Bone marrow (tissue), 2 donors: ENCODE measurements at places on chromosomes 5 and 9.

GRCh38 chr9:115373000-115373709 is 255.2 kb upstream of the TNC start:
- no peak for DNase-seq

GRCh38 chr9:123998970-123999621 is 12.5 kb upstream of the LHX2 start:
- DNase-seq: no peak

DNA sequence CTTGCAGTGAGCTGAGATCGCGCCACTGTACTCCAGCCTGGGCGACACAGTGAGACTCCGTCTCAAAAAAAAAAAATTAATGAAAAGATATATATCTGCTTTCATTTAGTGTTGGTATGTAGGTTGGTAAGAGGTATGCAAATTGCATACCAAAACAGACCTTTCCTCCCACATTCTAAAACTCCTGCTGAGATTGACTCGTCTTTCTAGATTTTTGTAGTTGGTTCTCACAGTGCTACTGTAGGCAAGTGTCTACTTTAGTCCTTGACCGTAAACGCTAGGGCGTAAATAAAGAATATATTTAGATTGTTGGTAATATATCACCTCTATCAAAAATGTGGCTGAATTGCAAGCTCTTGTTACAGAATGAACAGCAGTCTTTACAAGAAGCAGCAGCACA is 445.9 kb downstream of the CHSY3 start:
- DNase-seq: no peak

- no peak for DNase-seq
Observed at GRCh38 chr5:65041296-65042158, 272.8 kb downstream of the CWC27 start.

DNA sequence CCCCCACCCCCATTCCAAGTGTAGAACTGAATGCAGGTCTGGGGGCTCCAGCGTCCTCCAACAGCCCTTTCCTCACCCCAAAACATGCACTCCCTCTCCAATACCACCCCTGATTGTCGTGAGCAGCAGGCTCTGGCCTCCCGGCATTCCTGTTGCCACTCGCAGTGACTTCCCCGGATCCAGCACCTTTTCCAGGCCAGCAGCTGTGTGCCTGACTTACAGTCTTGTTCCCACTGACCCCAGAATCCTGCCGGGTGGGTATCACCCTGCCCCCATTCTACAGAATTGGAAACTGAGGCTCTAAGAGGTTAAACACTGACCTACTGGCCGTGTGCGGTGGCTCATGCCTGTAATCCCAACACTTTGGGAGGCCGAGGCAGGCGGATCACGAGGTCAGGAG is 127.2 kb downstream of the OLFM1 start:
- no peak for DNase-seq

DNA sequence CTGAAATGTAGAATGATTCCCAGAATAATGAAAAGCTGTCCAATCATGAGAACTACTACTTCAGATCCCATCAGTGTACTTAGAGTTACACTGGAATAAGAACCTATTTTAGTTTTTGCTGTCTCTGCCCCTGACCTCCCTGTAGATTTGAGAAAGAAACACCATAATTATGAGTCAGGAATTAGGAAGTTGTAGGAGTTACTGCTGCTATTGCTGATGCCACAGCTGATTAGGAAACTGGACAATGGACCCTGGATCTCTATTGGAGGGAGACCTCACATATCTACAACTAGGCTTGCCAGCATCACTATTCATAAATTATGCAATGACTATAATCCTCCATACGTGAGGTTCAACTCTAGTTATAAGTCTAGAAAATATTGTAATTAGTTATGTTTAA is 48.8 kb upstream of the EDIL3 start:
- DNase-seq: no peak

DNA sequence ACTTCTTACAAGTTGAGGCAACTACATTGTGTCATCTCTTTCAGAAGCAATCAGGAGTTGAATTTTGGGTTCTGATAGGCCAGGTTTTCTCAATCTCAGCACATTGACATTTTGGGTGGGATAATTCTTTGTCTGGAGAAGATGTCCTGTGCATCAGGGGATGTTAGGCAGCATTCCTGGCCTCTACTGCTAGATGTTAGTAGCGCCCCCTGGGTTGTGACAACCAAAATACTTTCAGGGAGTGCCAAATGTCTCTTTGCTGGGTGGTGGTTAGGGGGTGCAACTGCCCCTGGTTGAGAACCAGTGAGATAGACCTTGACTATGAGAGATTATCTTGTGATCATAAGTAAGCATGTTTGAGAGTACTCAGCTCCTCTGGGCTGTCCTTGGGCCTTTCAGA is 164.3 kb upstream of the KLF9 start:
- no peak for DNase-seq

DNA sequence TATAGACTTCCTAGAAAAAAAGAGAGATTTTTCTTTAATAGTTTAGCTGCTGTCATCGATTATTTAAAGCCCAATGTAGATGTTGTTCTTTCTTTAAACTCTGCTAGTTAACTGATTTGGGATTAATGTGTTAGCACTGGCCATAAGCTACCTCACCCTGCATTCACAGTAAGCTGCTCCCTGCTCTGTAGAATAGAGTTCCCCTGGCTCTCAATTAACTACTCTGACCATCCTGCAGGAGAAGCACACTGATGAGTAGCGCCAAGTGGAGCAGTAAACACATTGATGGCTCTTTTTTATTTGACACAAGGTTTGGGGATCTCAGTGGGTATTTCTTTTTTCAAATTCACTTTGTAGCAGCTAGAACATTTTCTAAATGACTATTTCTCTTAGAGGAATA is 807.9 kb upstream of the ZNF608 start:
- no peak for DNase-seq

DNA sequence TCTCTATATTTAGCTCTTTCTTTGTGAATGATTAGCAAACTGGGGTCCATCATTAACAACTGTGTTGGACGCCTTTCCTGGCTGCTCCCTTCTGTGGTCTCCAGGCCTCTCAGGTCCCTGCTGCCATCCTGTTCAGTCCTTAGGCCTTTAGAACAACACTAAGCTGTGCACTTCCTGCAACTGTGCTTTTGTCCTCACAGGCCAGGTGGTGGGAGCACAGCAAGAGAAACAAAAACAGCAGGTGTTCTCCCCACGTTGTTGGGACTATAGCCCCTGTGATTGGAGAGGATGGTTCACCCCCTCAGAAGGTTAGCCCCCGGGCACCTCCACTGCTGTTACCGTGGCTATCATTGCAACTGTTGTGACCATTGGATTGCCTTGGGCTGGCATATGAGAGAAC is 41.7 kb upstream of the CLINT1 start:
- DNase-seq: no peak

- no peak for DNase-seq
Observed at GRCh38 chr5:58122848-58123392, 337.0 kb downstream of the PLK2 start.

DNA sequence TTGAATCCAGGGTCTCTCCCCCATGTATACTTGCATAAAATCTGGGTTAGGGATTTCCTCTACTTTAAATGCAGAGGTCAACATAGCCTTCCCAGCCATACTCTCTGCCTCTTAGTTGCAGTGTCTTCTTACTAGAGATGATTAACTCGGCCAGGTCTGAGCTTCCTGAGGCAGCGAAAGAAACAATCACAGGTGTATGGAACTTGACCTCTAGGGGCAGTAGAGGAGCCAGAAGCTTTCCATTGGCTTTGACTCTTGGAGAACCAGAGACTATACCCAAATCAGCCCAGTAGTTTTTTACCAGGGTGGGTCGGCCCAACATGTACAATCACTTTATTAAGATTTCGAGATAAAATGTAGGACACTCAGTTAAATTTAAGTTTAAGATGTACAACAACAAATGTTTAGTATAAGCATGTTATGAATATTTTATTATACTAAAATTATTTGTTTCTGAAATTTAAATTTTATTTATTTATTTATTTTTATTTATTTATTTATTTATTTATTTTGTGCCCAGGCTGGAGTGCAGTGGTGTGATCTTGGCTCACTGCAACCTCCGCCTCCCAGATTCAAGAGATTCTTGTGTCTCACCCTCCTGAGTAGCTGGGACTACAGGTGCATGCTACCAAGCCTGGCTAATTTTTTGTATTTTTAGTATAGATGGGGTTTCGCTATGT is 48.0 kb upstream of the DMRT3 start:
- DNase-seq: no peak

DNA sequence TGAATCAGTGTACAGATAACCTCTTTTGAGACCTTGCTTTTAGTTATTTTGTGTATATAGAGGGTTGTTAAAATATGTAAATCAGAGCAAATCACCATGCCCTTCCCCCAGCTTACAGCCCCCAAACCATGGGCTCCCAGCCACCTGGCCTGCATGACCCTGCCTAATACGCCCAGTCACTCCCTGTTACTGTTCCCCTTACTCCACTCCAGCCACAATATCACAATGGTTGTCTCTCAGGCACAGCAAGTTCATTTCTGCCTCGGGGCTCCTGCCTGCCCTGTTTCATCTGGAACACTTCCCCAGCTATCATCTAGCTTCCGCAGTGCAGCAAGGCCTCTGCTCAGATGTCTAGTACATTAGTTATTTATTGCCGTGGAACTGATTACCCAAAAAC is 5.0 kb upstream of the CARD19 start:
- no peak for DNase-seq

DNA sequence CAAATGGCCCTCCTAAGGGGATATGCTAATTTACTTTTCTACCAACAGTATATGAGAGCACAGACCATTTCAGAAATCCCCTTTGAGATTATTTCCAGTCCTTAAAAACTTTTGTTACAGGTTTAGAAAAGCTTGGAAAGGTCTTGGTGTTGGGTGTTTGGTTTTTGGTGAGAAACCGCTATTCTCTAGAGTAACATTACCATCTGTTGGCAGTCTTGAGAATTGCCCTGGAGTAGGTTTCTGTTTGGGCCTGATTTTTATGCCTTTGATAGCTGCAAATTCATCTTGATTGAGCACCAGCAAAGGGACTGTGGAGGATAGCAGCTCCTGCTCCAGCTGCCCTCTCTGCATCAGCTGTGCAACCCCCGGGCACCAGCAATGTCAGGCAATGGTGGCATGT is 8.0 kb downstream of the NUDT2 start:
- no peak for DNase-seq

- DNase-seq: no peak
Observed at GRCh38 chr9:105385381-105385985, 62.4 kb upstream of the FSD1L start.
